Gastrocnemius medialis (tissue), 4 donors: ENCODE measurements at places on chromosomes 16 and 17. TPM values are rescaled to one million over a fixed set of nuclear protein-coding genes. Genes with fewer than 3 reads are reported as not detected.
A peak's percentile ranks its signal among the peaks of the same experiment; 100 is the strongest.

Gene CRYBA1
- not detected for total RNA-seq

Gene OR2C1
- total RNA-seq: not detected

Gene TSNAXIP1
- total RNA-seq: 11.0 TPM

Gene SCPEP1
- 34.7 TPM for total RNA-seq

Gene CLEC19A
- not detected for total RNA-seq

Gene ULK2
- total RNA-seq: 13.3 TPM

Gene EMC8
- 29.6 TPM for total RNA-seq

Gene SHCBP1
- not detected for total RNA-seq

Gene HSD17B2
- total RNA-seq: not detected

Gene CCL16
- total RNA-seq: 0.33 TPM

Gene TMIGD1
- not detected for total RNA-seq

DNA sequence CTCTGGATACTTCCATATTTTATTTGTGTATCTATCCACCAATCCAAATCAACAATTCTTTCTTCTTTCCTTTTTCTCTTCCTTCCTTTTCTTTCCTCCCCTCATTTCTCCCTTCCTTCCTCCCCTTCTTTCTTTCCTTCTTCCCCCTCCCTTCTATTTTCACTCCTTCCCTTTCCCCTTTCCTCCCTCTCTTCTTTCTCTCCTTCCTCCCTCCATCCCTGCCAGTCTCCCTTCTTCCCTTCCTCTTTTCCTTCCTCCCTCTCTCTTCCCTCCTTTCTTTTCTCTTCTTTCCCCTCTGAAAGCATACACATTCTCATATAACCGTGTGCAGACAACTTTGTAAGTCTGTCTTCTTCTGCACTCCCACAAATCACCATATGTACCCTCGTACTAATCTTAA, 382.3 kb upstream of the MAF start:
- H3K27ac ChIP-seq: no peak overlapping the region
- H3K4me1 ChIP-seq: no peaks in the 10 kb centered on the region
- no peak for DNase-seq
- no peaks in the 10 kb centered on the region for H3K27me3 ChIP-seq

DNA sequence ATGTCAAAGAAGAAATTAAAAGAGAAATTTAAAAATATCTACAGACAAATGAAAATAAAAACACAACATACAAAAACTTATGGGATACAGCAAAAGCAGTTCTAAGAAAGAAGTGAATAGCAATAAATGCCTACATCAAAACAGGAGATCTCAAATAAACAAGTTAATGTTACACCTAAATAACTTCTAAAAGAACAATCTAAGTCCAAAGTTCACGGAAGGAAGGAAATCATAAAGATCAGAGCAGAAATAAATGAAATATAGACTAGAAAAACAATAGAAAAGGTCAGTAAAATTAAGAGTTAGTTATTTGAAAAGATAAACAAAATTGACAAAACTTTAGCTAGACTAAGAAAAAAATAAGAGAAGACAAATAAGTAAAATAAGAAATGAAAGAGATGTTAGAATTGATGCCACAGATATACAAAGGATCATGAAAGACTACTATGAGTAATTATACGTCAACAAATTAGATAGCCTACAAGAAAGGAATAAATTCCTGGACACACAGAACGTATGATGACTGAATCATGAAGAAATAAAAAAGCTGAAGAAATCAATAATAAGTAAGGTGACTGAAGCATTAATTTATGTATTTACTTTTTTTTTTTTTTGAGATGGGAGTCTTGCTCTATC, 100.4 kb downstream of the CEP112 start:
- no peak overlapping the region for H3K27ac ChIP-seq
- no peaks in the 10 kb centered on the region for H3K4me1 ChIP-seq
- no peak overlapping the region for H3K4me3 ChIP-seq
- peaks cover 4% of the 10 kb centered on the region for H3K36me3 ChIP-seq
- no peak for DNase-seq
- H3K27me3 ChIP-seq: no peaks in the 10 kb centered on the region

DNA sequence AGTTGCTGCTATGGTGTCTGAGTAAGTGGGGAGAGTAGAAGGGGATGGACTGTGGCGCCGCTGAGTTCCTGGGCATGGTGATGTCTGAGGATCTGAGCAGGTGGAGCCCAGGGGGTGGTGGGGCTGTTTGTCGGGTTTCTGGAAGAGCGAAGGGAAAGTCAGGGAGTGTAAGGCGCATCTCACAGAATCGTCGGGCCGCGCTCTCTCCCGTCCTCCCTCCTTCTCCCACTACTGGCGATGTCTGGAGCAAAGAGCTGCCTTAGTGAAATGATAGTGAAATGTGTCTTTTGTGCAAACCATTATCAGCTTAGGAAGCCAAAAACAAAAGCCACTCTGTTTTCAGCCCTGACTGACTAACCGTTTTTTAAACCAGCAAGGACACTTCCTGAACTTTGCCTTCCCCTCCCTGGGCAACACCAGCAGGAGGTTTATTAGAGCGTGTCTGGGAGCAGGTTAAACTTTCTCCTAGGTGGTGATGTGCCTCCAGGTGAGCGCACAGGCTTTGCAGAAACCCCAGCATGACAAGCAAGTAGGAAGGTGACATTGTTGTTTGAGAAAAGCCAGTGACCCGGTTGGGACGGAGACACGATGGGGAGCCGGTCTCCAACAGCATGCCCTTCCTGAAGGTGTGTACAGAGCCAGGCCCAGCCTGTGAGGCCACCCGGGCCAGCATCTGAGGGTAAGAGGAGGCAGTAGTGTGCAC, 49.1 kb downstream of the RAB11FIP3 start:
- peaks cover 19% of the 10 kb centered on the region for H3K4me1 ChIP-seq
- H3K36me3 ChIP-seq: peaks cover 8% of the 10 kb centered on the region
- no peaks in the 10 kb centered on the region for H3K27me3 ChIP-seq
- H3K27ac ChIP-seq: no peak overlapping the region
- H3K4me3 ChIP-seq: no peak overlapping the region
- DNase-seq: no peak

DNA sequence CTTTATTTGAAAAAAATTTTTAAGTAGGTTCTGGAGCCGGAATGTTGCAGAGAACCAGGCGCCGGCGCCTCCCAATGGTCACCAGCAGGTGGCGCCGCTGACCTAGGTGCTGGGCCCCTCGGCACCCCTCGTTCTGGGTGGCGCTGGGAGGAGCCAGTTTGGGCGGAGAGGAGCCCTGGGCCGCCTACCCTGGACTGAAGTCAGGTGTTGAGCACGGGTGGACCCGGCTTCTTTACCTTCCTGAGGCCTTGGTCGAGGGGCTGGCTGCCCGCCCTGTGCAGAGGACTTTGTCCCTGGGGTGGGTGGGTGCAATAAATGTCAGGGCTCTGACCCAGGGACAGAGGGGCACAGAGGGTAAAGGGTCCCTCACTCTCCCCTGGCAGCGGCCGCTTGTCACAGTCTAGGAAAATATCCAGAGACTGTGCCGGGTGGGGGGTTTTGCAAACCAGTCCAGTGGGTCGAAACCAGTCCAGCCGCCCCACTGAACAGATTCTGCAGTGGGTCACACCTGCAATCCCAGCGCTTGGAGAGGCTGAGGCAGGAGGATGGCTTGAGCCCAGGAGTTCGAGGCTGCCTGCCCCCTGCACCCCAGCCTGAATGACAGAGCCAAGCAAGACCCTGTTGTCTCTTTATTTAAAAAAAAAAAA, 30.1 kb upstream of the TNFRSF13B start:
- DNase-seq: peak; percentile 44
- H3K36me3 ChIP-seq: no peaks in the 10 kb centered on the region
- no peaks in the 10 kb centered on the region for H3K4me1 ChIP-seq
- H3K27ac ChIP-seq: no peak overlapping the region

- H3K27me3 ChIP-seq: no peaks in the 10 kb centered on the region
- DNase-seq: no peak
- H3K36me3 ChIP-seq: no peaks in the 10 kb centered on the region
These were observed 5.0 kb upstream of the P4HB start for GRCh38 chr17:81865358-81865732.

GRCh38 chr16:27762441-27762840, 212.5 kb downstream of the KATNIP start:
- H3K27me3 ChIP-seq: no peaks in the 10 kb centered on the region
- H3K27ac ChIP-seq: no peak overlapping the region
- H3K4me1 ChIP-seq: no peaks in the 10 kb centered on the region
- no peak overlapping the region for H3K4me3 ChIP-seq

- H3K27me3 ChIP-seq: peaks cover 5% of the 10 kb centered on the region
- no peaks in the 10 kb centered on the region for H3K4me1 ChIP-seq
- H3K36me3 ChIP-seq: no peaks in the 10 kb centered on the region
- H3K27ac ChIP-seq: no peak overlapping the region
These were observed 4.3 kb upstream of the C16orf92 start for GRCh38 chr16:30018731-30019158.

- no peaks in the 10 kb centered on the region for H3K36me3 ChIP-seq
- peak; percentile 66 for DNase-seq
- peak overlapping the region; percentile 95 for H3K27ac ChIP-seq
- H3K4me3 ChIP-seq: peak overlapping the region; percentile 86
- H3K4me1 ChIP-seq: peaks cover 18% of the 10 kb centered on the region
These were observed 2.9 kb downstream of the C17orf58 start for GRCh38 chr17:67993153-67993997.

DNA sequence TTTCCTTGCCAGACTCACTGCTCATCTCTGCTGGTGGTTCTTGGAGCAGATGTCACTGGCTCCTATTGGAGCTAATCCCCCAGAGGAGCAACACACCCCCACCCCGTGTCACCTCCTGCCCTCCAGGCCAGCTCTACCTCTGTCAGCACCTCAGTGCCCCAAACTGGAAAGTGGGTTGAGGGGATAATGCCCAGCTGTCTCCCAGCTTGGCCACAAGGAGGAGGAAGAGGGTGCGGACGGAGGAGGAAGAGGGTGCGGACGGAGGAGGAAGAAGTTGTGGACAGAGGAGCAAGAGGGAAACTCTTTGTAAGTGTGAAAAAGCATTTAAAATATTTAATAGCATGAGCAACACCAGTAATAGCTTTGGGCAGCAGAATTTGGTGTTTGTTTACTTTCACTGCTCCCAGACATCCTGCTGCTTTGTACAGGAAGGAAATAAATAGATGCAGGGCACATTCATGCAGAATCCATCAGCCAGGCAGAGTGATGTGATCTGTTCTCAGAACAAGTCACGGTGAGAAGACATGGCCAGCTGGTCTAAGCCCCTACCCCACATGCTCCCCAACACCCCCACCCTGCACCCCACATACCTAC, 82.5 kb downstream of the C17orf67 start:
- DNase-seq: no peak
- H3K27me3 ChIP-seq: no peaks in the 10 kb centered on the region
- no peak overlapping the region for H3K27ac ChIP-seq
- H3K4me1 ChIP-seq: no peaks in the 10 kb centered on the region
- no peaks in the 10 kb centered on the region for H3K36me3 ChIP-seq

GRCh38 chr17:82813299-82814051, 26.3 kb downstream of the ZNF750 start:
- no peak overlapping the region for H3K4me3 ChIP-seq
- no peaks in the 10 kb centered on the region for H3K27me3 ChIP-seq
- no peak for DNase-seq
- H3K4me1 ChIP-seq: no peaks in the 10 kb centered on the region
- H3K36me3 ChIP-seq: peaks cover 9% of the 10 kb centered on the region

DNA sequence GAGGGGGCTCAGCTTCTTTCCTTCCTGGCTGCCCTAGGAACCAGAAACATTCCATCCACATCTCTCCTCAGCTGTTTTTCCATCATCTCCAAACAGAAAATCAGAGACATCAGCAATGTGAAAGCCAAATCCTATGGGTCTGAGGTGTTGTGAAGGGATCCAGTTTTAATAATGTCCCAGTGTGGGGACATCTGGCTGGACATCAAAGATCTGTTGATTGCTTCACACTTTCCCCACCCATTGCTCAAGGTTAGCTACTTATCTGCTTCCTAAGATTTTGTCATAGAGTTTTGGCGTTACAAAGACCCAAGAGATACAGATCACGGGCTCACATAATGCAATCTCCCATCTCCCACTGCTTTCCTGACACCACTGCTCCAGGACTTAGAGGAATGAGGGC, 47.8 kb upstream of the AXIN2 start:
- no peak for DNase-seq
- no peaks in the 10 kb centered on the region for H3K27me3 ChIP-seq
- H3K4me1 ChIP-seq: no peaks in the 10 kb centered on the region
- H3K36me3 ChIP-seq: no peaks in the 10 kb centered on the region

- no peak overlapping the region for H3K4me3 ChIP-seq
- no peaks in the 10 kb centered on the region for H3K4me1 ChIP-seq
- no peaks in the 10 kb centered on the region for H3K36me3 ChIP-seq
- no peak overlapping the region for H3K27ac ChIP-seq
These were observed 297.1 kb upstream of the MAF start for GRCh38 chr16:79897453-79898146.

GRCh38 chr16:65947951-65948350, 418.5 kb upstream of the CDH5 start:
- no peaks in the 10 kb centered on the region for H3K27me3 ChIP-seq
- no peak overlapping the region for H3K27ac ChIP-seq
- H3K4me3 ChIP-seq: no peak overlapping the region
- no peaks in the 10 kb centered on the region for H3K4me1 ChIP-seq
- H3K36me3 ChIP-seq: no peaks in the 10 kb centered on the region

- no peak for DNase-seq
- no peaks in the 10 kb centered on the region for H3K36me3 ChIP-seq
- H3K4me3 ChIP-seq: no peak overlapping the region
- peaks cover 51% of the 10 kb centered on the region for H3K4me1 ChIP-seq
These were observed 3.0 kb downstream of the ALYREF start for GRCh38 chr17:81888105-81888987.

DNA sequence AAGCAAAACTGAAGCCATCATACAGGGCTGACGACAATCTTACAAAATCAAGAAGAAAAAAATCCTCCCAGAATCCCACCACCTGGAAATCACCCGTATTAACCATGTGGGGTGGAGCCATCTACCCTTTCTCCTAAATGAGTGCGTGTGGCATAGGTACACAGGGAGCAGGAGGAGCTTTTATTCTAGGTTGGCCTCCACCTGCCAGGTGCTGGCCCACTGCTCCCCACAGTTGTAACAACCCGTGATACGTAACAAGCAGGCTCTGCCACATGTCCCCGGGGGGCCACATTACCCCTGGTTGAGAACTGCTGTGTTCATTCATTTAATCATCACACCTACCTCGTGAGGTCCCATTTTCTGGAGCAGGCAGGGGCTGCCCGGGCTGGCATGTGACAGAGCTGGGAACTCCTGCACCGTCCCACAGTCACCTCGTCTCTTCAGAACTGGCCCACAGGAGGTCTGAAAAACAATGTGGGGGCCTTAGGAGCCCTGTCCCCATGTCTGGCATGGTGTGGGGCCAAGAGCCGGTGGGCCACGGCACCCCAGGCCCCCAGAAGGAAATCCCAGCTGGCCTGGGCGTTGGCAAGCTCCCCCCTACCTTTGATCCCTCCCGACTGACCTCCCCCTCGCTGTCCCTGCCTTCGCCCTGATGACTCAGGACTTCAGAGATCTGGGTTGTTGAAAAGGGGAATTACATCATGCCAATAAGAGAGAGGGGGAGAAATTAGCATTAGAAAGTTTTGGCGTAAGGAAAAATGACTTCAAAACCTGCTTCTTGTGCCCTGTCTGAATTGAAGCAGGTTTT, 12.9 kb downstream of the CMIP start:
- H3K4me3 ChIP-seq: no peak overlapping the region
- no peak overlapping the region for H3K27ac ChIP-seq
- no peaks in the 10 kb centered on the region for H3K36me3 ChIP-seq
- DNase-seq: no peak
- H3K4me1 ChIP-seq: peaks cover 3% of the 10 kb centered on the region

- H3K27ac ChIP-seq: peak overlapping the region; percentile 98
- H3K4me3 ChIP-seq: peak overlapping the region; percentile 47
- no peaks in the 10 kb centered on the region for H3K36me3 ChIP-seq
These were observed 3.8 kb downstream of the RNF213 start for GRCh38 chr17:80264205-80265075.

- H3K27ac ChIP-seq: peak overlapping the region; percentile 94
- peaks cover 7% of the 10 kb centered on the region for H3K36me3 ChIP-seq
- DNase-seq: peak; percentile 86
- no peaks in the 10 kb centered on the region for H3K27me3 ChIP-seq
- peak overlapping the region; percentile 76 for H3K4me3 ChIP-seq
These were observed 729 bp downstream of the P2RX5 start for GRCh38 chr17:3695129-3695722.
